Naive thymus-derived CD4-positive, alpha-beta T cell (primary cell): ENCODE measurements at places on chromosomes 12 and 14. TPM values are rescaled to one million over a fixed set of nuclear protein-coding genes. Genes with fewer than 3 reads are reported as not detected.

TPCN1 gene
- polyA plus RNA-seq: 15.3 TPM

PPP2R3C gene
- polyA plus RNA-seq: 51.9 TPM

TTC9 gene
- polyA plus RNA-seq: 17.9 TPM

KLRC2 gene
- polyA plus RNA-seq: not detected

TMEM132C gene
- not detected for polyA plus RNA-seq

DPY19L2 gene
- polyA plus RNA-seq: not detected

SLC22A17 gene
- polyA plus RNA-seq: 9.7 TPM

CCDC196 gene
- not detected for polyA plus RNA-seq

PTCSC3 gene
- polyA plus RNA-seq: not detected
